ENCODE measurements at places on chromosomes 6 and 20.

- no peak for DNase-seq
These were observed 112.2 kb downstream of the ASCC3 start for GRCh38 chr6:100768816-100769351.

GRCh38 chr6:15769511-15770018 is 106.7 kb upstream of the DTNBP1 start:
- no peak for DNase-seq

DNA sequence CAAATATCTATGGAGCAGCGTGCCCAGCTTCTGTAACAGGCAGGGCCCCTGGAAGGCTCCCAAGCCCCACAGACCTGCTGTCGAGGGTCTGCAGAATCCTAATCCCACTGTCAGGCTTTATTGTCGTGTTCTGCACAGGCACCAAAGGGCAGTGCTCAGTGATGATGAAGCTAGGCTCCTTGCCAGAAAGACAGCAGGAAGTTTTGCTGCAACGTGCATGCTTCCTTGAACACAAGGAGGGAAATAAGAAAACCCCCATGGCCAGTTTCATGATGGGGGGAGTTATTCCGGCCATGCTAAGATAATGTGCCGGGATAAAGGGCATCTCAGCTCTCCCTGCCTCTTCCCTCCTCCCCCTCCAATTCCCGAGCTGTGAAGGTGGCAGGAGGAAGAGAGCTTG is 109.4 kb upstream of the KCNG1 start:
- DNase-seq = no peak

- no peak for DNase-seq
These were observed 30.7 kb downstream of the ZFAND3 start for GRCh38 chr6:37850260-37850659.

DNA sequence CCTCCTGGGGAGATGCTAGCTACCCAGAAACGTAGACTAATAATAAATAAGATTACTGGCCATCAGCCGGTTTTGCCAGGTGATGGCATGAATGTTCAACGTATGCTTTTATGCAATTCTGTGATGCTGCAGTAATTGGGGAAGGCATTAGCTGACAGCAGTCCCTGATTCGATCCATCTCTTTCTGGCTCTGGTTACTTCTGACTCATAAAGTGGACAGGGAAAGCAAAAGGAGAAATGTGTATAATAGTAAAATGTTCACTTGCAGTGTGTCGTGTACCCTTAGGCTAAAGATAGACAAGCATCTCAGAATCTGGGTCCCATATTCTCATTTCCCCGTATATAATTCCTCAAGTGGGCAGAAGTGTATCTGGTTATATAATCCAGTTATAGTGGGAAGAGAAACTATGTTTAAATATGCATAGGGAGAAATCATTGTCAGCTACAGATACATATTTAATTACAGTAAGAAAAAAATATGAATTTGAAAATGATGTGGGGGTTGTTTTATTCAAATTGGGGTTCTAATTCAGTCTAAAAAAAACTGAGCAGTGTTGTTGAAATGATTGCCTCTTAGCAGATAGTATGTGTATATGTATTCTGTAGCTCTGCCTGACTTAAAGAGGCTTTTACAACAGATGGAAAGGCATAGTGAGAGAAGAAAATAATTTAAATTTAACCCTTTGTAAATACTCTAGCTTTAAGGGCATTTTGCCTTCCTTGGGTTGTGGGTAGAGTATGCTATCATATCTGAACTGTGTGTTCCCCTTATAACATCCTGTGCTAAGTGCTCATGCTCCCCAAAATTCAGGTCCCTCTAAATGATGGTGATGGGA is 40.6 kb downstream of the DOK5 start:
- DNase-seq = no peak

DNA sequence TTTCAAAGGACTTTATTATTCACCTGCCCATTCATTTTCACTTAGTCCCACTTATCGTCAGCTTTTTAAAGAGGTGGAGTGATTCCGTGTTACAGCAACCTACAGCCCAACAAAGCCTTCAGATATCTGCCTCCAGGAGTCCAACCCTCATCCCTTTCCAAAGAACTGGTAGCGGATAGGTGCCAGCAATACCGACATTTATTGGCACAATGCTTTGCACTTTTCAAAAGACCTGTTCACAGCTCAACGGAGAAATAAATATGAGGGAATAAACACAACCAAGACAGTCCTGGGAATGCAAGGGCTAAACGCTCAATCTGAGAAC is 819 bp upstream of the MTRF1L start:
- no peak for DNase-seq

DNA sequence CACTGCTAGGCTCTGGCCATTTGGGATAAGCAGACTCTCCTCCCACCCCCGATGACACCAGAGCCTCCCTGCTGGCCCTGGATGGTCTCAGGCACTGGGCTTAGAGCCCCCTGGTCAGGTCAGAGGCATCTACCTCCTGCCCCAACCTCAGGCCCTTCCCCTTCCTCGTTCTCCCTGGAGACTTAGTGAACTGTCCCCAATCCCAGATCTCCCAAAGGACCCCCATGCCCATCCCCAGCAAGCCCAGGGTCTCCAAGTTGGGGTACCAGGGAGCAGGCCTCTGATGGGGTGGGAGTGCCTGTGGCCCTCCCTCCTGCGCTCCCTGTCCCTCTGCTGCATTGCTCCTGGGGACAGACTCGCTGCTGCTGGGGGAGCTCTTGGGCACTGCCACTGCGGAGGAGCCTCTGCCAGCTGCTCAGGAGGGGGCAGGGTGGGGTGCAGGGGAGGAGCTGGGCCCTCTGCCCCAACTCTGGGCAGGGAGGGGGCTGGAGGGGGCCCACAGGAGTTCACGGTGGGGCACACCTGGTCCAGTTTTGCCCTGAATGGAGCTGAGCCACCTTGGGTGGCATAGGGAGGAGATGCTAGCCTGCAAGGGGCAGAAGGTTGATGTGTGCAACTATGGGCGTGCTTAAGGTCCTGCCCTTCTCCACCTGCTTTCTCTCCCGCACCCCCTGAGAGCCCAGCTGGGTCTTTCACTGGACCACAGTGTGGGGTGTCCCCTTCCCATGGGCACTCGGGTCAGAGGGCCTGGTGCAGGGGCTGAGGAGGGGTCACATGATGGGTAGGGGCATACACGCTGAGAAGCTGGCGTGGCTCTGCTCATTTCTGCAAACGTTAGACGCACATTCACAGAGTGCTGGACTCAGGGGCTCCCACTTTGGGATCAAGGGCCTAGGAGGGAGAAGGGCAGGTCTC is 40.4 kb downstream of the SPDEF start:
- DNase-seq = no peak

GRCh38 chr6:21992178-21992967 is 304.5 kb downstream of the PRL start:
- no peak for DNase-seq

DNA sequence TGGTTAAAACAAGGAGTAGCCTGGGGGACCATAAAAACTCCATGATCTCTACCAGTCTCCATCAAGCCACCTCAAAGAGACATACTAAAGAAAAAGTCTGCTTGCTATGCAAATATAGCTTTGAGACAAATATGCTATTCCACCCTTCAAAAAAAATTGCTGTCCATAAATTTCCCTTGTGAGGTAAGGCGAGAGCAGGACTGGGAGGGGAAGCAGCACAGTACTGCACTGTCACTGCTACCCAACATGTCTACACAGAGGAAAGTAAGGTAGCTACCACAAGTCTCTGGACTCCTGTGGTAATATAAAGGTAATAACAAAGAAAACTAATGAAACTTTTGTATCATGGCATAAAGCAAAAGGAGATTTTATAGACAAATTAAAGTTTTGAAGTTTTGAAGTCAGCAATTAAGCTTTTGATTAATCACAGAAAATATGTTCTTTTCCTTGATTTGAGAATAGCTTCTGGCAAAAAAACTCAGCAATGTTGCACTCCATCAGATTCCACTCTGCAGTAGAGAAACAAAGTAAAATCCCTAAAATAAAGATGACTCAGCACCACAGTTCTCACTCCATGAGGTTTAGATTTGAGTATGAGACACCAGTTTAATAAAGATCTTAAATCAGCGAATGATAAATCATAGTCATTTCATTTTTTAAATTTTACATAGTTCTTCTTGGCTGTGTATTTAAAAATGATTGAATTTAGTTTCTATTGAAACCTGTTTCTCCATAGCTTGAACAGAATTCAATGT is 602.4 kb downstream of the COL12A1 start:
- DNase-seq = no peak

GRCh38 chr6:69953491-69953890 is 87.1 kb downstream of the COL19A1 start:
- no peak for DNase-seq

DNA sequence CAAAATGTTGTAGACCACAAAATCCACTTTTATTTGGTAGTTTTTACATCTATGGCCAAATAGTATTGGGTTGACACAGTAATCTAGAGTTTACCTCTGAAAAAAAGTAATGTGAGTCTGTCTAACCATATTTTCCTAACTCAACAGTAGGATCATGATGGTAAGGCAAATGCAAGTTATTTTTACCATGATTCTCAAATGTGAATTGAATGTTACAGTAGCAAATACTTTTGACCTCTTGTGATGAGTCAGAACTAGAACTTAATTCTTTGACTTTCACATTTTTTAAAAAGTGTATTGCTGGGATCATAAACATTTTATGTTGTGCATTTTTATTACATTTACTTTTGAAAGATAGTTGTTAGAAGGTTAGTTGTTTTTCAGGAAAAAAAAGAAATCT is 22.0 kb downstream of the RNF146 start:
- no peak for DNase-seq

DNA sequence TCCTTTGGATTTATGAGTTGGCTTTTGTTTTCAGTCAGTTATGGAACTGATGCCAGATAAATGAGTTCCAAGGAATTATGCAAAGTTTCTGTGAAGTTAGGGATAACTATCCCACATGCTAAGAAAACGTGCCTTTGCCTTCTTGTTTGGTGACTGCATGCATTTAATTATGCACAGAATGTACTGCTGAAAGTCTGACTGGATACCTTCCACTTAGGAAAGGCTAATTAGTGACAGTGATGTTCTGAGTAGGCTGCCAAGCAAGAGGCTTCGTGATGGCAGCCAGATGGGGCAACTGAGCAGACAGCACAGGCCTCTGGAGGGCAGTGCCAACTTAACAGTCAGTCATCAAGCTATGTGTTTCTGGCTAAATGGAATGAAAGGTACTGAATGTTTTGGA is 289.9 kb downstream of the CD109 start:
- no peak for DNase-seq

DNA sequence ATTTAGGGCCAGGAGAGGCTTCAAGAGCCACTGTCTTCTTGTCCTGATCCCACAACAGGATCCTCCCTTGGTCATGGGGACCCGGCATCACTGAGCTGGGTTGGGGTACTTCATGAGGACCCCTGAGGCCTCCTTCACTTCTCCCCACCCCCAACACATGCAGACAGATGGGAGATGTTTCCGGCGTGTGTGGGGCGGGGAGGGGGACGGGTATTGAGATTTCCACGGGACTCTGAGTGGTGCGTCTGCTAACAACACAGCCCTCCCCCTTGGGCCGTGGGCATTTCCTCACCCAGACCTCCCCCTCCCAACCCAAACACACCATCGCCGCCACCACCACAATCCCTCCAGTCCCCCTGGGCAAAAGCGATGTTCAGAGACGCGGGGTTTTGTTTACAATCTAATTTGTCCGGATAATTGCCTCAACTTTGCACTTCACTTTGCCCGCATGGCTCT is 906 bp upstream of the FOXP4 start:
- no peak for DNase-seq

DNA sequence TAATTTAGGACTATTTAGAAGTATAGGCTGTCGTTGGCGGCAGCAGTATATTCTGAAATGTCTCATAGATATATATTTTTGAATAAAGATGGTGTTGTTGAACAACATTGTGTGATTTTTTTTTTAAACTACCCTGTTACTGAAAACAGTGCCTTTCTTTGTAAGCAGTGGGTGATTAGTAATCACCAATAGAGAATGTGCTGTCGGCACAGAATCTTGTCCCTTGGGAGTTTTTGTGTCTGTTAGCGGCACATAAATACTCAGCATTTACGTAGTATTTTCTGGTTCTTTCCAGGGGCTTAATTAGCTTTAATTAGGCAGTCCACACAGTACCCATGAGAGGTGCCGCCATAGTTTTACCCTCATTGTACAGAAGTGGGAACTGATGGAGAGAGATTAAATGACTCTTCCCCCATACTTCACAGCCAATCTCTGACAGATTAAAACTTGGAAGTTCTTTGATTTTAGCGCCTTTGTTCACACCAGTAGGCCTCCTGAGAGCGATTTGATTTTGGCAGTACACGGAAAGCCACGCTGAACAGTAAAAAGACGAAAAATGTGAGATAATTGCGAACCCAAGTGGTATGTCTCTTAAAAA is 58.8 kb downstream of the RPRD1B start:
- no peak for DNase-seq

- DNase-seq = no peak
These were observed 380.3 kb upstream of the JARID2 start for GRCh38 chr6:14865531-14866100.

DNA sequence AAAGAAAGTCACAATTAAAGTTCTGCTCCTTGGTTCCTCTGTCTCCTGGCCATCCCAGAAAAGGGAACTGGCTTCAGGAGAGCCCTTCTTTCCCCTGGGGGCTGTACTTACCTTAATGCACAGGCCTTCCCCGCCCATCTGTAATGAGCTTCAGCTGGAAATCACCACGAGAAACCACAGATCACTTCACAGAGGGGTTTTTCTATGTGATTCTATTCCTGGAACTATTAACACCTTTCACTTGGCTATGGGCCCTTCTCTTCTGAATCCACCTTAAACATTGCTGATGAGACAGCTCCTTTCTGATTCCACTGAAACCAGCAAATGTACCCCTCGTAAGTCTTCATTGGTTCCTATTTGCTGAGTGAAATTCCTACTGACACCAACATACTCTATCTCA is 80.7 kb downstream of the FOXF2 start:
- no peak for DNase-seq

GRCh38 chr20:25195962-25196785 is 662 bp downstream of the ENTPD6 start:
- DNase-seq = peak; percentile 33

DNA sequence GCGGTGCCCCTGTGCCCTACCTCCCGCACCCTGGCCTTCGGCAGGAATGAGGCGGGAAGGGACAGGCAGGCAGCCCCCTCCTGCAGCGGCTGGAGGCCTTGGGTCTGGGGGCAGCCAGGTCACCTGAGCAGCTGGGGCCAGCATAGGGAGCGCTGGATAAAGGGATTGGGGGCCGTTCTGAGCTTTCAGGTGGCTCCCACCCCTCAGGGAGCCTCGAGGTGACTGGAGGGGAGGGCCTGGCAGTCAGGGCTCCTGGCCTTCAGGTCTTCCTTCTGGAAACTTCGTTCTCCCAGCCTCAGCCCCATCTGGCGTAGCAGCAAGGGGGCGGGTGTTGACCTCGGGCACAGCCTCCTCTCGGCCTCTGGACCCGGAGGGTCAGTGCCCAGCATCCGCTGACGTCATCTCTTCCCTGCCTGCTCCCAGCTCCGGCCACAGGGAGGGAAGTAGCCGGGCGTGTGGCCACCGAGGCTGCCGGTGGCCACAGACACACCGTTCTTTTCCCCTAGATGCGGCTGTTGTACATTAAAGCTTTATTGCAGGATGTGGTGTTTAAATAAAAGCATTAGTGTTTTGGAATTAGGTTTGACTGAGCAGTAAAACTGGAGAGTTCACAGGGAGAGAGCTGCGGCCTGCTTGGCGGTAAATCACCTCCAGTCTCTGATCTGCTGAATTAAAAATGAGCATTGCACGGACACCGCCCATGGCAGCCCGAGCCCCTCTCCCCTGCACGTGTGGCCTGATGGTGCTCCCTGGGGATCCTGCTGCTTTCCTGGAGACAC is 80.0 kb upstream of the GATA5 start:
- DNase-seq = no peak

- DNase-seq = no peak
These were observed 606 bp downstream of the ID4 start for GRCh38 chr6:19837511-19838441.

- DNase-seq = no peak
These were observed 7.0 kb downstream of the TRIM10 start for GRCh38 chr6:30154061-30154460.

GRCh38 chr20:46599227-46599987 is 49.0 kb upstream of the OCSTAMP start:
- no peak for DNase-seq

Measured in stimulated activated CD4-positive, alpha-beta T cell treated with anti-CD3 and anti-CD28 coated beads, Interleukin-4, amount 100 ng/mL, for 1 hour (primary cell).